ENCODE measurements at places on chromosomes 16 and 17.

DNA sequence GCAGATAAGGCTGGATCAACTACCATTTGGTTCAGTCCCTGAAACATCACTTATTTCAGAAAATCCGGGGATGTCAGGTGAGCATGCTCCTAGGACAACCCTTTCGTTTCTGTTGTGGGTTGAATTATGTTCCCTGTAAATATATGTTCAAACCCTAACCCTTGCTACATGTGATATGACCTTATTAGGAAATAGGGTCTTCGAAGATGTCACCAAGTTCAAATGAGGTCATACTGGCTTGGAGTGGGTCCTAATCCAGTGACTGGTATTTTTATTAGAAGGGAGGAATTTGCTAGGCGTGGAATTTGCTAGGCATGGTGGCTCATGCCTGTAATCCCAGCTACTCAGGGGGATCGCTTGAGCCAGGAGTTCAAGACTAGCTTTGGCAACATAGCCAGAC is 21.3 kb downstream of the SNX20 start:
- DNase-seq: no peak

DNA sequence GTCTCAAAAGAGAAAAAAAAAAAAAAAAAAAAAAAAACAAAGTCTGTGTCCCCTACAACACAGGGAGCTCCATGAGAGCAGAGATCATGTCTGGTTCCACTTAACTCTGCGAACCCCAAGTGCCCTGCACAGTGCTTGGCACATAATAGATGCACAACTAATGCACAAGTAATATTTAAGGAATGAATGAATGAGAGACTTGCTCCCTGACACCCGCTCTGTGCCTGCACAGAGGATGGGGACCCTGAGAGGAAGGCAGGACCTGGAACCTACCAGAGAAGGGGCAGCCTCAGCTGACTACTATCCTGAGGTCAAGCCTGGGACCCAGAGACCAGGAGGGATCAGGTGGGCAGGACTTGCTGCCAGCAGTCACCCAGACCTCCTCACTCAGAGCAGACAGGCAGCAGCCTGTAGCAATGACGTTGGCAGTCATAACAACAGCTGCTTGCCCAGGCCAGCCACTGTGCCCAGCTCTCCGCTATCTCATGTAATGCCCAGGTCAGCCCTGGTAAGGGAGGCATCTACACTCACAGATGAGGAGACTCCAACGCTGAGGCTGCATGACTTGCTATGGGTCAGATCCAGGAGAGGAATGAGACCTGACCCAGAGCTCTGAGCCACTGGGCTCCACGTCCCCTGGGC is 2.9 kb downstream of the MYO15A start:
- DNase-seq: no peak

DNA sequence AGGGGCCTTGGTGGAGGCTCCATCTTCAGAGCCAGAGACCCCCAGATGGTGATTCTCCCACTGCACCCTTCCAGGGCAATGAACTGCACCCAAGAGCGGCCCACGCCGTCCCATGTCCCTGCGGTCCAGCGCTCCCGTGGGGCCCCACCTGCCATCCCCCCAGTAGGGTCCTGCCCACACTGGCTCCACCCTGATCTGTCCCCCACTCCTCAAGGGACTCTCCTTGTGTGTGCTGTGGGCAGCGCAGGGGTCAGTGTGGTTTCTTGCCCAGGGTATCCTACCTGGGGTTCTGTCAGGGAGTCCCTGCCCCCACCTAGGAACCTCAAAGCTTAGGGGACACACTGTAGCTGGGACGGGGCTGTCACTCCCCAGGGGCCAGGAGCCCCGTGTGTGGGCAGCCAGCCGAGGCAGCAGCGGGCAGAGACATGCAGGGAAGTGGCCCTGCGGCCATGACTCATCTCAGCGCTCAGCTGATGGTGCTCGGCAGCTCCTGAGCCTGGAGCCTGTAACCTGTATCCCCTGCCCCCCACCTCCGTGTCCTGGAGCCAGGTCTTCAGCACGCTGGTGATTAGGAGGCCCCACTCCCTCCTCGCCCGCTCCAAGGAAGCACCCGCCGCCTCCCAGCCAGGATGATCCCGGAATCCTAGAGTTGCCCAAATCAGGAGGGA is 35.7 kb upstream of the SSTR5 start:
- peak; percentile 39 for DNase-seq

GRCh38 chr16:79367822-79368221 is 232.7 kb downstream of the MAF start:
- DNase-seq: no peak

DNA sequence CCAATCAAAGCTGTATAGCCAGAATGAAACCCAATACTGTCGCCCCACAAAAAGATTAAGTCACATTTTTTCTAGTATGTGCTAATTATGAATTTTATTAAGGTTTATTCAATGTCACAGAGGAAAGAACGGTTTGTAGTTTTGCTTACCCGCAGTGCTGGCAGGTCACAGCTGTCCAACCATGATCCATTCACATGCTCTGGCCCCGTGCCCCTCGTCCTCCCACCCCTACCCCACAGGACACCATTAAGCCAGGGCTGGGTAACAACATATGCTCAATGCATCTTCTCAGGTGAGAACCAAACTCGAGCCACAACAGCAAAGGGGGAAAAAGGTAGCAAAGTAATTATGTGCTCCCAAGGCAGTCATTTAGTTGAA is 589 bp upstream of the FBF1 start:
- no peak for DNase-seq

DNA sequence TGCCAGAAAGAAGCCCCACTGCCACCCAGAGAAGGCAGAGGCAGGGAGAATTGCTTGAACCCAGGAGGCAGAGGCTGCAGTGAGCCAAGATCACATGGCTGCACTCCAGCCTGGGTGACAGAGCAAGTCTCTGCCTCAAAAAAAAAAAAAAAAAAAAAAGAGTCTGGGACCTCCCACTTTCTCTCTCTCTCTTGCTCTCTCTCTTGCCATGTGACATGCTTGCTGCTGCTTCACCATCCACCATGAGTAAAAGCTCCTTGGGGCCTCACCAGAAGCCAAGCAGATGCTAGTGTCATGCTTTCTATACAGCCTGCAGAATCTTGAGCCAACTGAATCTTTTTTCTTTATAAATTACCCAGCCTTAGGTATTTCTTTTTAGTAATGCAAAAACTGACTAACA is 21.5 kb upstream of the SRSF1 start:
- no peak for DNase-seq

GRCh38 chr17:75676461-75676860 is 9.3 kb downstream of the SAP30BP start:
- DNase-seq: no peak

- no peak for DNase-seq
Measured at GRCh38 chr17:81863833-81864768, 3.8 kb upstream of the P4HB start.

DNA sequence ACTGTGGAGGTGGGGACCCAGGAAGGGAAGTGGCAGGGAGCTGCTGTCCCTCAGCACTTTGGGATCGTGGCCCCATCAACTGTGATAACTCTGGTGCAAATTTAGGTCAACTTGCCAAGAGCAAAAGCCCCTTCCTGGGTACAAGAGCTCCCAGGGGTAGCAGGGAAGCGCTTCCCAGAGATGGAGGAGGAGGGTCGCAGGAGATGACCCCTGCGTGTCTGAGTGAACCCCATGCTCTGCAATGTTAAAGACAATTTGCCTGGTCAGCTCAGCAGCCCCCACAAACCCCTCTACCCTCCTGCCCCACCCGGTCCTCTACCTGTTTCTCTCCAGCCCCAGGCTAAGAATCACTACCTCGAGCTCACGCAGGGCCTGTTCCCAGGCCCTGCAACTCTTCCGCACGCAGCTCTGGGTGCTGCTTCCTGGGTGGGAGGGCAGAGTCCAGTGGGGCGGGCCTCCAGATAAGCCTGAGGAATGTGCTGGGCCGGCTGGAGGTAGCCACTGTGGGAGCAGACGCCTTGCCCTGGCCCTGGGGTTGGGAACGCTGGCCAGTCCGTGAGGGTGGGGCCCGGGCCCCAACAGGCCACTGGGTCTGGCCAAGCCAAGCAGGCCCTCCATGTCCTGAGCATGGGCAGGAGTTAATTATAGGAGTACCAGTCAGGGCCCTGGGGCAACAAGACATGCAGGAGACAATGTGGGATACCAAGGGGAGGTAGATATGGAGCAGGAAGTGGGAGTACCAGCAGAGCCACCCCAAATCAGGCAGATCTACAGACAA is 6.1 kb downstream of the DOK4 start:
- peak; percentile 63 for DNase-seq

DNA sequence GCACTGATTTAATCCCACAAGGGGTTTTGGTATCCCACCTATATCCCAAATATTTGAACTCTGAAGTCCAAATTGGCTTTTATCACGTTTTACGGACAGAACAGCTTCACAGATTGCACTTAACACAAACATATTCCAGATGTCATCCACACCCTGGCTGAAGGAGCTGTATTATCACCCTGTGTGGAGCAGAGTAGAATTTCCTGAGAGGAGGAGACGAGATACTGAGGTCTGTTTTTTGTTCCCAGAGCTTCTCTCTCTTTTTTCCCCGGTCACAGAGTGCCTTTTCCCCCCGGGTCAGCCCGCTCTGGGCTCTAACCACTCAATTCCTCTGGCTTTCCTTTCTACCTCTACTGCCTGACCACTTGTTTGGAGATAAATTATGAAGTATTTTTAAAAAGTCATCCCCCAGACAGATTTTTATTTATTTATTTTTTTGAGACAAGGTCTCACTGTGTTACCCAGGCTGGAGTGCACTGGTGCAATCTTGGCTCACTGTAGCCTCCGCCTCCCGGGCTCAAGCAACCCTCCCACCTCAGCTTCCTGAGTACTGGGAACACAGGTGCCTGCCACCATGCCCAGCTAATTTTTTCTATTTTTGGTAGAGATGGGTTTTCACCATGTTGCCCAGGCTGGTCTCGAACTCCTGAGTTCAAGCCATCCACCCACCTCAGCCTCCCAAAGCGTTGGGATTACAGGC is 30.7 kb downstream of the DNAH2 start:
- no peak for DNase-seq

DNA sequence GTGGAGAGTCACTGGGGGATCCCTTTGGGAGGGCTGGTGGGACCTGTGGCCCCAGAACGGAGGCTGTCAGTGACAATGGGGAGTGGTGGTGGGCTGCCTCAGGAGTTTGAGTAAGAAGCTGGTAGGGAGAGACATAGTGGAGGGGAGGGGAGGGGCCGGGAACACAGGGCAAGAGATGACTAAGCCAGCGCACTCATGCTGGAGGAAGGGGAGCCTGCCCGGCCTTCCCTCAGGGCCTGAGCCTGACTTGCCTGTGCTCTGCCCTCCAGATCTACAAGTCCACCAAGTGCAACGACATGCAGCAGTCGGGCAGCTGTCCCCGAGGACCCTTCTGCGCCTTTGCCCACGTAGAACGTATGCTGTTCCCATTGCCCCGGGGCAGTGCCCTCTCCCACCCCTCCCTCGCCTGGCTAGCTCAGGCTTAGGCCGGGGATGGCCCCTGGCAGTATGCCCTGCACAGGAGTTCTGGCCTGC is 29.3 kb downstream of the UNC13D start:
- peak; percentile 48 for DNase-seq
